ENCODE measurements at places on chromosomes 11 and 22. TPM values are rescaled to one million over a fixed set of nuclear protein-coding genes. Genes with fewer than 3 reads are reported as not detected.

DNA sequence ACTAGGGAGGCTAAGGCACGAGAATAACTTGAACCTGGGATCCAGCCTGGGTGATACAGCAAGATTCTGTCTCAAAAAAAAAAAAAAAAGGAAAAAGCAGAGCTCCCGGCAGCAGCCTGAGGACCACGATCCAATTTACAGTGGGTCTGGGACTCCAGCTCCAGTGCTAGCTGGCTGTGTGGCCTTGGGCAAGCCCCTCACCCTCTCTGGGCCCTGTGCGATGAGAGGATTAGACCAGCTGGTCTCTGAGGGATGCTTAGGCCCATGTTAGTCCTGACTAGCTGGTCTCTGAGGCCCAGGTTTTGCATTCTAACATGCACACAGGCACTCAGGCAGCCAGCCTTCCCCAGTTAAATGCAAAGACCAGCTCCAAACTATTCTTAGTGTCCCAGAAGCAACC is 13.7 kb downstream of the CARD10 start:
- H3K4me1 ChIP-seq = peaks cover 39% of the 10 kb centered on the region
- no peak for DNase-seq
- H3K27ac ChIP-seq = no peak overlapping the region
- no peaks in the 10 kb centered on the region for H3K27me3 ChIP-seq
- H3K4me3 ChIP-seq = no peak overlapping the region

The SCGB1A1 gene
- not detected for total RNA-seq

DNA sequence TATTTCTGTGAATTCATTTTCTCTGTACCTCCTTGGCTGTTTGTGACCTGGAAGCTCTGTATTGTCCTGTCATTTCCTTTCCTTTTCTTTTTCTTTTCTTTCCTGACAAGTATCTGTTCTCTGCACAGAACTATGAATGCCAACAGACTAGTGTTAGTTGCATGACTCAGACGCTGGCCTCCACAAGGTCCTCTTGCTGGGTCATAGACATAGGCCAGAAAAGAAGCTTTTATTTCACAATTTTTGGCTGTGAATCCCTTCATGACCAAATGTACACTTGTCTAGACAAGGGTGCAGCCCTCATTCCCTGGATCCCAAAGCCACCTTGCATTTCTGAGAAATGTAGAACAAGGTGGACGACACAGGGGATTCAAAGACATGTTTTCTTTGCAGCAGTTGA is 104.1 kb upstream of the MTNR1B start:
- H3K27me3 ChIP-seq = no peaks in the 10 kb centered on the region
- no peaks in the 10 kb centered on the region for H3K36me3 ChIP-seq
- DNase-seq = no peak
- peaks cover 47% of the 10 kb centered on the region for H3K4me1 ChIP-seq
- peak overlapping the region; percentile 45 for H3K27ac ChIP-seq
- no peak overlapping the region for H3K4me3 ChIP-seq

The MAP6 gene
- total RNA-seq = 26.4 TPM

GRCh38 chr22:23035557-23036277 is 34.6 kb upstream of the GNAZ start:
- no peaks in the 10 kb centered on the region for H3K4me1 ChIP-seq
- peaks cover 18% of the 10 kb centered on the region for H3K27me3 ChIP-seq
- DNase-seq = no peak

The OR4D5 gene
- total RNA-seq = not detected

DNA sequence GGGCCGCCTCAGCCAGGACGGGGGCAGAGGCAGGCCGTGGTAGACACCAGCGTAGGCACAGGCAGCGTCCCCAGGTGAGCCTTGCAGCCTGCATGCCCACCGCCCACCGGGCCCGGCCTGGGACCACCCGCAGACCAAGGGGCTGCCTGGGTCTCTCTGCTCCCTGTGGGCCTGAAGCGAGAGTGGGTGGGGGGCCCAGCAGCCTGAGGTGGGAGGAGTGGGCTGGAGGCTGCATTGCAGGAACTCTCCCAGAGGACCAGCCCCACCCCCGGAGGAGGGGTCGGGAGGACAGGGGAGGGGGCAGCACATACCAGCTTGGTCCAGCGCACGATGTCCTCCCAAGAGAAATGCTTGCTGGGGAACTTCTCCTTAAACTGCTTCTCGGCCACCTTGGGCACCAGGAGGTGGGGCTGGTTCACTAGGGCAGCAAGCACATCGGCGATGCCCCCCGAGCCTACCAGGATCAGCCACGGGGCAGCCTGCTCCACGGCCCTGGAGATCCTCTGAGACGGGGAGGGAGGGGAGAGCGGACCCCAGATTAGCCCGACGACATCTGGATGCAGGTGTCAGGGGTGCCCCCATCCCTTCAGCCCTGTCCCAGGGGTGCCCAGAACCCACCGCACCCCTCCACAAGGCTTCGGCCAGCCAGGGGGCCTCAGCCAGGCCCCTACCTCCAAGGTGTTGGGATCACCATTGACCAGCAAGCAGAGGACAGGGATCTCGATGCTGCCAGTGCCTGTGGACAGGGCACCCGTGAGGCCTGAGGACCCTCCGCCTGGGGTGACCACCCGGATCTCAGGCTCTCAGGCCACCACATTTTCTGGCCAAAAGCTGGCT is 17.5 kb downstream of the TSSC4 start:
- H3K36me3 ChIP-seq = no peaks in the 10 kb centered on the region
- H3K27ac ChIP-seq = no peak overlapping the region
- no peak for DNase-seq
- no peaks in the 10 kb centered on the region for H3K4me1 ChIP-seq

DNA sequence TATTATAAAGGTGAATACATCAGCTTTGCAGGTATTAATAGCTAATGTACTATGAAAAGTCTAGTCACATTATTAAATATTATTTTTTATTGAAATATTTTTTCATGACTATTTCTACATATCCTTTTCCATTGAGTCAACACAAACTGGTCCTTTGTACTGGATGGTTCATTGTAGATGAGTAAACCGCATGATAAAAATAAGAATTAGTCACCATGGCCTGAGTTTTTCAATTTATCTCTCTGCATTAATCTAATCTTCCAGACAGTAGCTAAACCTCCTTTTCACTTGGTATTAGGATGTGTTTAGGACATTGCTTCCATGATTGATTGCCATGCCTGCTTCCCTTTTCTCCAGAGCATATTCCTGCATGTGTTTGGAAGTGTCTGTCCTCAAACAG is 439.4 kb upstream of the ARHGAP42 start:
- H3K27ac ChIP-seq = no peak overlapping the region
- DNase-seq = no peak
- H3K4me1 ChIP-seq = no peaks in the 10 kb centered on the region

DNA sequence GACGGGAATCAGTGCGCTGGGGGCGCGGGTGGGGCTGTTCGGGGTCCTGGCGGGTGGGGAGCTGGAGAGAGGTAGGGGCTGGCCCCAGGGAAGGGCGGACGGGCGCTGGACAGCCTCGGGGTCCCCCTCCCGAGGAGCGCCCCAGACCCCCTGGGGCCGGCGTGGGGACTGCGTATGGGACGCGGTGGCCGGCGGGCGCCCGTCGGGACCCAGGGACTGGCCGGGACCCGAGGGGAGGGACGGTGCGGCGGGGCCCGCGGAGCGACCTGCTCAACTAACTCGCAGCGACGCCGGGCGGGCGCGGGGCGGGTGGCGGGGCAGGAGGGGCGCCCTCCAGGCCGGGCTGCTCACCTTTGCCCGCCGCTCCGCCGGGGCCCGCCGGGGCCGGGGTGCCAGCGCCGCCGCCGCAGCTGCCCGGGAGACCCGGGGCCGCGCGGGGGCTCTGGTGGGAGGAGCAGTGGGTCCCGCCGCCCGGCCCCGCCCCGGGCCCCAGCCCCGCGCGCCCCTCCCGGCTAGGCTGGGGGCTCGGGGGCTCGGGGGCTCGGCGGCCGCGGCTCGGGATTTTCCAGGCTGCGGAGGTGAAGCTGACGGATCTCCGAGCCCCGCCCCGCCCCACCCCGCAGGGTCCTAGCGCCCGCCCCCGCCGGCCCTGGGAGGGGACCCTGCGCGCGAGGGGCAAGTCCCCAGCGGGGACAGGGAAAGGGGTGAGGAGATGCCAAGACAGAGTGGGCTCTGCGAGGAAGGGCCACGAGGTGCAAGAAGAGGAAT is 12.3 kb downstream of the STARD10 start:
- peaks cover 56% of the 10 kb centered on the region for H3K4me1 ChIP-seq
- H3K36me3 ChIP-seq = peaks cover 1% of the 10 kb centered on the region
- no peak overlapping the region for H3K27ac ChIP-seq
- H3K27me3 ChIP-seq = no peaks in the 10 kb centered on the region
- no peak for DNase-seq

GRCh38 chr11:72067266-72067665 is 13.1 kb downstream of the NUMA1 start:
- no peak overlapping the region for H3K4me3 ChIP-seq
- H3K4me1 ChIP-seq = peaks cover 36% of the 10 kb centered on the region
- no peak for DNase-seq
- H3K36me3 ChIP-seq = peaks cover 1% of the 10 kb centered on the region
- no peaks in the 10 kb centered on the region for H3K27me3 ChIP-seq

The SMC1B gene
- not detected for total RNA-seq

DNA sequence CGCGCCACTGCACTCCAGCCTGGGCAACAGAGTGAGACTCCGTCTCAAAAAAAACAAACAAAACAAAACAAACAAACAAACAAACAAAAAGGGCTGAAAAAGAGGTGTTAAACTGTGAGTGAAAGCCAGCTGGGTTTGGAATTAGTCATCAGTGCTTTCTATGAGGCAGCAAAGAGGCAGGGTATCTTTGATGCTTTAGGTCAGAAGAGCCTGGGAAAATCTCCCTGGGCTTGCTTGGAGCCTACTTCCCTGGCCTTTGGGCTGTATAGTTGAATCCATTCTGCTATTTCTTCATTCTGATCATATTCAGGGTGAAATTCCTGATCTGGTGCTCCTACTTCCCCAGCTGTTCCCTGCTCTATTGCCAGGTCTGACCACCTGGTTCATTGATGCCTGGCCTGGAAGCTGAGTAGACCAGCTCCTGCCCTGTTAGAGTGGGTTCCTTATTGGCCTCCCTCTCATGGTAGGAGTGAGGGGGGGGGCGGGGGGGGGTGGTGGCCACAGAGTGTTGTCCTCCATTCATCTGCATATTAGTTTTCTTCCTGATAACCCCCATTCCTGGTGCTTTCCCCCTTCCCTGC is 65.6 kb downstream of the INSC start:
- DNase-seq = no peak
- peak overlapping the region; percentile 70 for H3K27ac ChIP-seq
- H3K36me3 ChIP-seq = no peaks in the 10 kb centered on the region
- no peak overlapping the region for H3K4me3 ChIP-seq

DNA sequence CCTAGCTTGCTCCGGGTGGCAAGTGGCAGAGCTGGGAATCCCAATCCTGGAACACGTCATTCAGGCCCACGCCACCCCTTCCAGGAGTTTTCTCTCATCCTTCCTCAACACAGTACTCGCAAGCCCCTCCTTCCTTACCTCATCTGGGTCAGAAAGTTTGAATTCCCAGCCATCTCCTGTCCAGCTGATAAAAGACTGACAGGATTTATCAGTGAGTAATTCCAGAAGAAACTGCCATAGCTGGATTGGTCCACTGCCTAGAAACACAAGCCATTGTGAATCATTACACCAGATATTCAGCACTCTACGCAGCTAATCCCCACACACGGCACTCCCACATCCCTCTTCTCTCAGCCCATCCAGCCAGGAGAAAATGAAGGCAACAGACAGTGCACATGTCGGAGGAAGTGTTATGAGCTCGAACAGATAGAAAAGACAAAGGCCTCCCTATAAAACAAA is 124.0 kb downstream of the ETS1 start:
- H3K36me3 ChIP-seq = peaks cover 42% of the 10 kb centered on the region
- no peak for DNase-seq
- no peaks in the 10 kb centered on the region for H3K27me3 ChIP-seq
- peaks cover 76% of the 10 kb centered on the region for H3K4me1 ChIP-seq
- H3K4me3 ChIP-seq = no peak overlapping the region
- H3K27ac ChIP-seq = peak overlapping the region; percentile 100
